ENCODE measurements at places on chromosomes 2 and 18.

GRCh38 chr18:3623769-3624545 lies 174.0 kb downstream of the TGIF1 start:
- no peak for DNase-seq

DNA sequence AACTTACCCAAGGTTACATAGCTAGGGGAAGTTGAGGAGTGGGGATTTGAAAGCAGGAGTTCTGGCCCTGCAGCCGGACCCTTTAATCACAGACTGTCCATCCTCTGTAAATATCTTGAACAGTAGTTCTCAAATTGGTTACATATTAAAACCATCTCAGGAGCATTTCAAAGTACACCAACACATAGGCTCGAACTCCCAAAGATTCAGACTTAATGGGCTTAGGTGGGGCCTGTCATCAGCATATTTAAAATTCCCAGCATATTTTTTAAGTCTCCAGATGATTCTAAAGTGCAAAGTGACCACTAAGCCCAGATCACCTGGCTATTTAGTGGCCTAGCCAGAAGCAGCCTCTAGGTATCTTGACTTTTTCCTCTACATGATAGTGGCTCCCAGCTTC lies 192.2 kb downstream of the ZNF385B start:
- no peak for DNase-seq

- DNase-seq = no peak
Measured at GRCh38 chr2:188601927-188602326, 310.3 kb downstream of the GULP1 start.

DNA sequence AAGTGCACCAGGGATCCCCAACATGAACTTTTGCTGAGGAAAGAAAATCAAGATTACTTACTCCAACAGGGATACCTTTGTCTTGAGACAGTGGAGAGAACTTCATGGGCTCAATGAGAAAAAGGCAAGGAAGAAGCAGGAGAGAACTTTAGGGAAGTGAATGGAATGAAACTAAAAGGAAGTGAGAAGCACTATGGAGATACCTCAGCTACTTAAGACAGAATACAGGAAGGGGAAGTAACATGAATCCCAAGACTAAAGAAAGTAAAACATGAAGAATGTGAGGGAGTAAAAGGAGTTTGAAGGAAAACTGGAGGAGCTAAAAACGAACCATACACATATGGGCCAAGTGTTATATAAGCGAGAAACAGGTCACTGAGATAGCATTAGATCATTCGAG lies 32.4 kb upstream of the ACTR3 start:
- no peak for DNase-seq

GRCh38 chr2:48696881-48697280 lies 58.6 kb downstream of the LHCGR start:
- no peak for DNase-seq

- DNase-seq = no peak
Measured at GRCh38 chr2:8803658-8804379, 33.6 kb downstream of the KIDINS220 start.

DNA sequence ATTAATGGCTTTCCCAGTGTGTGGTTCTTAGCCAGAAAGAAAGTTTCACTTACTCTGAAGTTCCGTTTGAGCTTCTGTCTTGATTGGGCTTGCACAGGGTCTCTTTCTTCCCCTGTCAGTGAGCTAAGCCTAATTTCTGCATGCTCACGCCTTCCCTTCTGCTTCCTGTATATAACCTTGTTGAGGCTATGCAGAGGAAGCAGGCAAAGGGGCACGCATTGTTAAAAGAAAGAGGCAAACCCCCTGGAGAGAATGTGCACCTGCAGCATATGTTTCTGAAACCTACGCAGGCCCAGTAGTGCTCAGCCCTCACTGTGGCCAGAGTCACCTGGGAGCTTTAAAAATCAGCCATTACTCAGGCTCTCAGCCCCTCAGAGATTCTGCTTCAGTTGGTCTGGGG lies 14.5 kb upstream of the PLA2R1 start:
- no peak for DNase-seq

DNA sequence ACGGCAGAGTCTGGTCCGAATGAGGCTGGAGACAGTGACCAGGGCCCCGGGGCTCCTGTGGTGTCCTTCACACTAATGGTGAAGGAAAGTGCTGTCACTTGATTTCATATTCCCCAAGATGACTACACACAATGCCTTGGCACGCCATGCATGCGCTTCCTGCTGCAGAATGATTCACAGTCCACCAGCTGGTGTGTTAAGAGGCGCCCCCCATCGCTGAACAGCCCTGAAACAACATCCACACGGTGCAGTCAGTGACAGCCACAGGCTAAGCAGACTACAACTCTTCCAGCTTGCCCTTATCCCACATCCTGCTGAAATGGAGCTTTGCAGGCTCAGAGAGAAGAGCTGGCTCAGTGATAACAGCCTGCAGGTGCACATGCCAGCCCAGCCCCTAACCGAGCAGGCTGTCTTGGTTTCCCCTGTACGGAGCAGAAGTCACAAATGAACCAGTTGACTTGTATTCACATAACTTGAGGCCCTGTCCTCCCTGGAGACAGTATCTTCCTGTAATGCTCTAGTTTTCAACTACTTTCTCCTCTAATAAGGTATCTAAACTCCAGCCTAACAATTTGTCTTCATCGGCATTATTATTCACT lies 24.3 kb upstream of the CDH20 start:
- no peak for DNase-seq

- no peak for DNase-seq
Measured at GRCh38 chr2:22784566-22784965, 600.4 kb upstream of the KLHL29 start.

- no peak for DNase-seq
Measured at GRCh38 chr2:12577091-12577490, 139.6 kb upstream of the TRIB2 start.

DNA sequence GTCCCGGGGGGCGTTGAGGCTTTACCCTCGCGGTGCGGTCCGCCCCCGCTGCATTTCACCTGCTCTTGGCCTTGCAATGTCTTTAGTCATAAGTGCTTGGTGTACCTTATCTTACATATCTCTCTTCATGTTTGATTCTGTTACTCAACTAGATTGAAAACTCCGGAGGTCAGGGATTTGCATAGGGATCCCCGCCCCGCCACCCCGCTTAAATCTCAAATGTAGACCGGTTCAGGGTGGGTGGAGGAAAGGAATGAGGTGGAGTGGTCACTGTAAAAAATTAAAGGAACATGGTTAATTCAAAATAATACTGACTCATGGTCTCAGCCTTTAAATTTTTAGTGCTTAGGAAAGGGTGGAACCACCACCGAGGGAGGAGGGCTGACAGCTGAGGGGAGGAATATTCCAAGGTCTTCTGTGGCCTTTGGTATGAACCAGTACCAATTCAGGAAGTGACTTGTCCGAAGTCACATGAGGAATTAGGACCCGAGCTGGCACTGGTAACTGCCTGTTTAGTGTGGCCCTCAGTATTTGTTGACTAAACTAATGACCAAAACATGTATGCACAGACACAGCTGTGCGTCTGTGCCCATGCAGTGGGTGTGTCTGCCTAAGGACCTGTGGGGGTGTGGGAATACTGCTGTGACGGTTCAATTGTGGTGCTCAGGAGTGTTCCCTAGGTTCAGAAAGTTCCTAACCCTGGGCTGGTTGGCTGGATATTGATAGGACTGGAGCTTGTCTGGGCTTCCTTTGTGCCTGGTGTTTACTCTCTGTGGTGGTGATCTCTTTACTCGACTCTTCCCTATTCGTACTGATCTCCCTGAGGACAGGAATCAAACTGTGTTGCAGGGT lies 1.0 kb downstream of the PLEKHB2 start:
- DNase-seq = no peak
